Ovary (tissue), 10 donors: ENCODE measurements at places on chromosomes 4 and X. TPM values are rescaled to one million over a fixed set of nuclear protein-coding genes. Genes with fewer than 3 reads are reported as not detected.

- DNase-seq = no peak
Observed at GRCh38 chr4:120526033-120526432, 396.5 kb downstream of the PRDM5 start.

DNA sequence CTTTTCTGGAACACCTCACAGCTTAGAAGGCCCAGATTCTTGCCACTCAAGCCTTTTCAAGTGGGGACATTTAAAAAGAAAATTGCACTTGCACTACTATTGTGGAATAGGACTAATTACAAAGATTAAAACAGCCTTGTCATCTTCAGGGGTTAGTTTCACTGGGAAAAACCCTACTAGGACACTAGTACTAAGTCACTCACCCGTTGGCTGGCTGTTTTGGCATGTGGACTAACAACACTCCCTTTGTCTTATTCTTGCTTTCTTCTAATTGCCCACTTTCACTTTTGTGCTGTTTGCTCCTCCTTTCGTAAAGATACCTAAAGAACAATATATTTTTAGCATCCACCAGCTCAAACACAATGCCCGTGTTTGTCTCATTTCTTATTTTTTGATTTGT is 200.9 kb upstream of the MID1 start:
- no peak for DNase-seq

The SERTM2 gene
- 0.18 TPM for total RNA-seq

DNA sequence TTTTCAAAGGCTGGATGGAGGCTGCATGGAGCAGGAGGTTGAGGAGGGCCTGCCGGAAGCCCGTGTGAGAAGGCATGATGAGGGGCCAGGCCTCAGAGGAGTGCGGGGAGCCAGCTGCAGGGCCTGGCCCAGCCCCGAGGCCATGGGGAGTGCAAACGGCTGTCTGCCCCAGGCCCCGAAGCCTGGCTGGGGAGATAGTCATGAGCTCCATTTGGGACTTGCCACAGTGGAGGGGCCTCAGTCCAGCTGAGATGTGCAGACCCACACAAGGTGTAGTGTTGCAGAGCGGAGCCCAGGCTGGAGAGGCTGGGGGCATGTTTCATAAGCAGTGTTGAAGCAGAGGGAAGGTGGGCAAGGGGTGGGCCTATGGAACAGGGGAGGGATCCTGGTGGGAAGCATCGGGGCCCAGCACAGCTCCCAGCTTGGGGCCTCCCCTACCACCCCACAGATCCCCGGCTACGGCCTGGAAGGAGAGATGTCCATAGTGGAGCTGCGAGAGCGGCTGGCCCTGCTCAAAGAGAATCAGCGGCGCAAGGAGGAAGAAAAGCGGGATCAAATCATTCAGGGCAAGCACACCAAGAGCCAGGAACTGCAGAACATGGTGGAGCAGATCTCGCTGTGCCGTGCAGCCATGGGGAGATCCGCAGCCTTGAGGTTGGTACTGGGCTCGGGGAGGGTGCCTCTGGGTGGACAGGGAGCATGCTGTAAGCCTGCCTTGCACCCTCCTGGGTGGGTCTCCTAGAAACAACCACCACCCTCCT is 9.1 kb upstream of the RNF4 start:
- no peak for DNase-seq

DNA sequence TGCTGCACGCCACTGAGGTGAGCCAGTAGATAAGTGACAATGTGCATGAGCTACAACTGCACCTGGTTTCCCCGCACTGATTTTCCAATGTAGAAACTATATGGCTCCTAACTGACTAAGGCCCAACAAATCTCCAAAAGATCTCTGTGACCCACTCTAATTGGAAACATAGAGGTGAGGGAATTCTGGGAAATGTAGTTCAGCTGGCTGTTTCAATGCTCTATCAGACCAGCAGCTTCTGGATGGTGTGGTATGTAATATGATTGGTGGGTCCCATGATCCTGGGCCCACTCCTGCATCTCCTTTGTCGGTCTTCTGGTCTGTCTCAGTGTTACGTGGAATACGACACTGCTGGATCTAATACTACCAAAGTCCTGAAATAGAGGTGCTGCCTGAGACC is 18.6 kb downstream of the CCDC160 start:
- DNase-seq = no peak

GRCh38 chr4:121408-122084 is 2.8 kb upstream of the ZNF718 start:
- no peak for DNase-seq

The FGFBP1 gene
- total RNA-seq = not detected

- no peak for DNase-seq
Observed at GRCh38 chr4:145347684-145348083, 134.0 kb upstream of the SMAD1 start.

- DNase-seq = no peak
Observed at GRCh38 chr4:66182636-66183035, 512.3 kb upstream of the EPHA5 start.

The BST1 gene
- total RNA-seq = 5.6 TPM

The NSUN7 gene
- total RNA-seq = 3.2 TPM
